ENCODE measurements at places on chromosomes 3 and 15.

- DNase-seq = peak; percentile 98
These were observed at the start of gene WDR5B for GRCh38 chr3:122415762-122416654. Gene WDR5B, minus strand, starts transcription at chr3:122416062. Its CDS starts 534 bp downstream, at chr3:122415528.

DNA sequence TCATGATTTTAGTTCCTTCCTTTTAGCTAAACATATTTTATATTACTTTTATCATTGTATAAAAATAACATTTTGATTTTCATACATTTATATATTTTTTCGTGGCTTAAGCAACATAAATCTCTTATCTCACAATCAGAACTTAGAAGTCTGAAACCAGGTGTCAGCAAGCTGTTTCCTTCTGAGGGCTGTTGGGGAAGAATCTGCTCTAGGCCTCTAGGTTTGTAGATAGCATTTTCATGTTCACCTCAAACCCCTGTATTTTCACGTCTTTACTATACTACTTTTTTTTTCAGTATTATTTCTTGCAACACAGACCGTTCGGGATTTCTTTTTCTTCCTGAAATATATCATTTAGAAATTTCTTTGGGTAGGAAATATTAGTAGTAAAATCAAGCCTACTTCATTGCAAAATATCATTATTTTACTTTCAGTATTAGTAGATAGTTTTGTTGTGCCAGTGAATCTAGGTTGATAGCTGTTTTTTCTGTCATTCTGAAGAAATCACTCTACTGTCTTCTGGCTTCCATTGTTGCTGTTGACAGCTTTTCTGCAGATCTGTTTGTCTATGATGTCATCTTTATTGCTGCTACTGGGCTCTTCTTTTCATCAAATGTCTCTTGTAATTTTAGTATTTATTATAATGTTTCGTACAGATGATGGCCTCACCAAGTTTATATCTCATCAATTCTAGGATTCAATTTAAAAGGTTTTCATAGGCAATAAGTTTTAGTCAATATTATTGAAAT, 756.3 kb downstream of the VGLL3 start:
- DNase-seq = no peak

GRCh38 chr3:149894205-149894604, 76.5 kb downstream of the PFN2 start:
- no peak for DNase-seq

GRCh38 chr3:16338999-16339398, 74.0 kb downstream of the OXNAD1 start:
- peak; percentile 46 for DNase-seq

DNA sequence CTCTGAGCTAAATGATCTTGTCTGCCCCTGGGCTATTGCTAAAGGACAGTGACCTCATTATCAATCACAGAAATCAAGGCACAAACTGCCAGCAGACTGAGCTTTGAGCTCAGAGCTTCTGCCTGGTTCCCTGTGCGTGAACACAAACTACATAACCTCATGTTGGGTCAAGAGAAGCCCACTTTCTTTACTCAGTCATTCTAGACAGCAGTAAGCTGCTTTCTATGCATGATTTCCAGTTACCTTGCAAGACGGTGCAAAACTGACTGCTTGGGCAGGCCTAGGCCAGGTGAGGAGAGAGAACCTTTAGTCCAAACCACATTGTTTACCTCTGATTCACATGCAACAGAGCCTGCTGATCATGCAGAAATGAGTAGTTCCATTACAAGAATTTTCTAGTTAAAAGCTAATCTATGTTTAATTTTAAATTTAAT, 75.1 kb downstream of the ARRDC4 start:
- DNase-seq = no peak

- peak; percentile 93 for DNase-seq
These were observed 55.6 kb downstream of the SMAD3 start for GRCh38 chr15:67120839-67121643.

DNA sequence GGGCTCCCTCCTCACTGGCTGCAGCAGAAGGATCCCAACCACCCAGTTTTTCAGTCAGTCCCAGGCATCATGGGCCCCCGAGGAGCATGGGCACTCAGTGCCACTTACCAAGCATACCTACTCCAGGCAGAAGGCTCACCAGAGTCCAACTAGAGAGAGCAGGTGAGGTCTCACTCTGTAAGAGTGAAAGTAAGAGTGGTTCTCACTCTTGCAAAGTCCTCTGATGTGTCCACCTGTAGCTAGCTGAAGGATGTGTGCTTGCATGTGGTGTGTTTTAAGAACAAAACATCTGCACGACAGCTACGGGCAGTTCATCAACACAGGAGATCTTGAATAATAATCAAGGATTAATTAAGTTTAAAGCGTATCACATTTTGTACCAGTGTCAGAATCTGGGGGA, 49.7 kb downstream of the CCK start:
- peak; percentile 17 for DNase-seq

GRCh38 chr3:51937014-51937413, 4.7 kb downstream of the RRP9 start:
- no peak for DNase-seq

DNA sequence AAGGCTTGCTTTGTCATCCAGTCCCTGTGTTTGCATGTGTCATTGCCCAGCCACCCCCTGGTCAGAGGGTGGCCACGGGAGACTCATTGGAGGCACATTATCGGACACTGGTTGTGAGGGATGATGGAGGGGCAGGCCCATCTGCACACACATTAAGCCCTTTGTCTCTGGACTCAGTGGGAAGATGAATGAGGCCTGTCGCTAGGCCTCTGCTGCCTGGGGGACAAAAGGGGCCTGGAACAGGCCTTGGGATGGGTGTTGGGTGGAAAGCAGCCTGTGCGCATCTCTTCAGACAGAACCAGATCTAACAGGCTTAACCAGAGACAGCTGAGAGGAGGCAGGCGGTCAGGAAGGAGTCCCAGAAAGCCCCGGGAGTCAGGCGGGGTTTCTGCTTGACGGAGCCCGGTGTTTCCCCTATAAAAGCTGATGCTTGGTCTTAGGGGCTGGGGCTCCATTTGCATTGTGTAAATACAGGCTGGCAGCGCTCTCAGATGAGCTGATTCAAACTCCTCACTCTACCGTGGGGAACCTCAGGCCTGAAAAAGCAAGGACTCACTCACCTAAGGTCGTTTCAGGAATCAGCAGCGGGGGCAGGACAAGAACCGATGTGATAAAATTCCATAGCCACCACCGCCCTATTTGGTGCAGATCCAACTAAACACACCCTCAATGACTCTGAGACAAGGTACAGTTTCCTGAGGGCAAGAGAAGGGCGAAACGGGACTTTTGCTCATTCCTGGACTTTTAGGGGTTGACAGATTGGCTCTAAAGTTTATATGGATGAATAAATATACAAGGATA, 17.1 kb upstream of the SKIC8 start:
- no peak for DNase-seq

- no peak for DNase-seq
These were observed 48.9 kb upstream of the FMN1 start for GRCh38 chr15:33243393-33243792.

GRCh38 chr3:10400749-10401495, 80.0 kb upstream of the SEC13 start:
- DNase-seq = no peak

DNA sequence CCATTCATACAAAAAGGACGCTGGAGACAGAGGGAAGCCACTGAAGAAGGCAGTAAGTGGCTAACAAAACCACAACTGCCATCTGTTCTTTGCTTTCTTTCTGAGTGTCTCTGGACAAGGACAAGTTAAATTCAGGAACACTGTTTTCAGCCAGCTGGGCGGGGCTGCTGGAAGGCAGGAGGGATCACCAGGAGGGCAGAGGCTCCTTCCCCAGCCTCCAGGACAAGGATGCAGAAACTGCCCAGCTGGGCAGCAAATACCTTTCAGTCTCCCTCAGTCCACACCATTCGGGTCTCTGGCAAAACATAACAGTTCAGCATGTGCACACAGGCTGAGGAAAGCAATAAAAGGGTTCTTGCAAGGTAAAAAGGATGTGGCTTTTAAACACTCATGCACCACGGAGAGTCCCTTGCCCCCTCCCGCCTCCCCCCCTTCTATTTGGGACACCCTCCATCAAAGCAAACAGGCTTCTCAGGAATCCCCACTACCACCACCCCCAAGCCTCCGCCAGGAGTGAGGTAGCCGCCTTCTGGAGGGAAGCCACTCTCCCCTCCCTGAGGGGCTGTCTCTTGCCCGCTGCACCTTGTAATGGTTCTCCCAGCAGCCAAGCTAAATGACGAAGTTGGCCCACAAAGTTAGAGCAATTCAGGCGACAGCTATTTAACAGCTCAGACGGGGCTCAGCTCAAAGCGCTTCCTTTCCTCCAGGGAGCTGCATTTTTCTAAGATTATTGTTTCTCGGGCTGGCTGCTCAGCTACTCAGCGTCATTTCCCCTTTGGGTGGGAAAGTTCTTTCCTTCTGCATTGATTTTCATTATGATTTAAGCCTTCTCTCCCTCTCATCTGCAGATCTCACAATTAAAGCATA, 3.8 kb downstream of the HEG1 start:
- peak; percentile 84 for DNase-seq

GRCh38 chr3:186330772-186331460, 31.1 kb downstream of the DGKG start:
- no peak for DNase-seq

DNA sequence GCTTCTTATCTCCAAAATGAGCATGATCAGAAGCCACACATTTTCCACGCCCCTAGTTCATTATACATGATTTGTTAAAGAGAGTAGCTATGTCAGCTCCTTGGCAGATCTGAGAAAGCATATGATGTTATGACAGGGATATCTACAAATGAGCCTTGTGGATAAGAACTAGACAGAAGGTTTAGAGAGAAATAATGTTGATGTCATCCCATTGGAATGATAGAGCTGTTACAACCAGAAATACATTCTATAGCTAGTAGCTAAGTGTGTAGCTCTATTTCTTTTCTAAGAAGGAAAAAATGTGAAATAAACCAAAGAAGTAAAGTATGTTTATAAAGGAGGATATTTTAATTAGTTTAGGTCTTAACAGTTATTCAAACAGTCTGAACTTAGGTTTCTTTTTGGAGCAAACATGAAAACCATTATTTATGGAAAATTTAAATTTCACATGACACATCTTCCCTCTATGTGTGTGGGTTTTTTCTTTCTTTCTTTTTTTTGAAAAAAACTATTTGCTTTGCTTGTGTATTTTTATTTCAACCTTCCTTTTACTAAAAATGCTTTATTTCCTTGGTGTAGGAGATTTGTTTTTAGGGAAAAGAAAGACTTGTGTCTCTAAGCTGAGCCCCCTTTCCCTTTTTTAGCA, 167.7 kb downstream of the GHSR start:
- no peak for DNase-seq

All from CD4-positive, alpha-beta T cell treated with Interleukin-17A for 1 hour (primary cell).